ENCODE measurements at places on chromosomes 11 and 22. TPM values are rescaled to one million over a fixed set of nuclear protein-coding genes. Genes with fewer than 3 reads are reported as not detected.

Gene DUSP18
- 9.5 TPM for total RNA-seq

Gene RRAS2
- total RNA-seq = 31.1 TPM

Gene TMPRSS13
- total RNA-seq = 1.9 TPM

Gene THYN1
- total RNA-seq = 52.1 TPM

Gene IRAG1
- total RNA-seq = 75.5 TPM

Gene C22orf31
- total RNA-seq = not detected

Gene LRRC56
- total RNA-seq = 3.4 TPM

Gene HBD
- total RNA-seq = 0.75 TPM

Gene SCARF2
- total RNA-seq = 11.0 TPM

Gene EFCAB6
- 8.8 TPM for total RNA-seq

Gene CREBZF
- total RNA-seq = 48.2 TPM

All from ureter (tissue), 1 donor.